ENCODE measurements at places on chromosomes 5 and 9.

DNA sequence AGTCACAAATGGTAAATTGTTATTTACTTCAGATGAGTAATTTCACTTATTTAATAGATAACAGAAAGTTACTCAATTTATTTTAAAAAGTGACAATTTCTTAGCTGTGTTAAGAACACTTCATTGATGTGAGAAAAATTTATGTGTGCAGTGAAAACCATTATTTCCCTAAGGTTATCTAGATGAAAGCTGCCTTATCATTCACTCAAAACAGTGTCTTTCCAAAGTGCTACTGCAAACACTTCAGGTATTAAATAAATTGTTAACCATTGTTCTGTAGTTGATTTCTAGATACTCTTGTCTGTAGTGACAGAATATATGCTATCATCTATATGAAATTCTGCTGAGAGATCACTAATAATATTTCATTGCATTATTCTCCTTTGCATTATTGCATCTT is 33.5 kb upstream of the PRDM9 start:
- no peak for DNase-seq

DNA sequence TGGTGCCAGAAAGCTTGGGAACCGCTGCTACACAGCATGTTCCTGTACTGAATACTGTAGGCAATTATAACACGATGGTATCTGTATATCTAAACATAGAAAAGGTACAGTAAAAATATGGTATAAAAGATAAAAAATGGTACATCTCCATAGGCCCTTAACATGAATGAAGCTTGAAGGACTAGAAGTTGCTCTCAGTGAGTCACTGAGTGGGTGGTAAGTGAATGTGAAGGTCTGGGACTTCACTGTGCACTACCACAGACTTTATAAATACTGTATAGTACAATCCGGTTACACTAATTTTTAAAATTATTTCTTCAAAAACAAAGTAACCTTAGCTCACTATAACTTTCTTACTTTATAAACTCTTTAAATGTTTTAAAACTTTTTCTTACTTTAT is 819.9 kb upstream of the GRAMD2B start:
- no peak for DNase-seq

DNA sequence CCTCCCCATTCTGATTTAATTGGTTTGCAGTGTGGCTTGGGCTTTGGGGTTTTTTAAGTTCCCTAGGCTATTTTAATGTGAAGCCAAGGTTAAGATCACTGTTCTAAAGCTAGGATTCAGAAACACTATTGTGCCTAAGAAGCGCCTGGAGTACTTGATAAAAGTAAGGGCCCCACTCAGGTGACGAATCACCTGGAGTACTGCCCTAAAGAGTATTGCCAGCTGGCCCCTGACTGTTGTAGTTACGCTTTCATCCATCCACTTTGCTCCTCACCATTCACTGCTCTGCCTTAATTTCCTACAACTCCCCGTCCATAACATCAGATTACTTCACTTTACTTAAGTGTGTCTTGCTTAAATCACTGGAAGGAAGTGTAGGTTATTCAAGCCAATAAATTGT is 119.3 kb downstream of the CD180 start:
- no peak for DNase-seq

DNA sequence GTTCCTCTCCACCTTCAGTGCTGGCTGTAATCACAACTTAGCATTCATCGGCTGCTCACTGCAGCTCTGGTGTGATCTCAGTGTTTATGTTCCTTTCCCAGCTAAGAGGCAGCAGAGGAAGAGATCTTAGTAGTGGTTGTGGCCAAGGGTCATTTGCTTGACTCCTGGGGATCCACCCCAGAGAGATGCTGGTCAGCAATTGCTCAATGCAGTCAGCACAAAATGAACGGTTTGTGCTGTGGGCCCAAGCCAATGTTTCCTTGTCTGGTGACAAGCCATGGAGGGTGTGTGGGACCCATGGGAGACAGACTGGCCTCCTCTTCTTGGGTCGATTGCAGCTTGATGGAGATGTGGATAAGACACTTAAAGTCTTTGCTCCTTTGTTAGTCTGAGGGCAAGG is 16.1 kb upstream of the FRMD3 start:
- DNase-seq: no peak

DNA sequence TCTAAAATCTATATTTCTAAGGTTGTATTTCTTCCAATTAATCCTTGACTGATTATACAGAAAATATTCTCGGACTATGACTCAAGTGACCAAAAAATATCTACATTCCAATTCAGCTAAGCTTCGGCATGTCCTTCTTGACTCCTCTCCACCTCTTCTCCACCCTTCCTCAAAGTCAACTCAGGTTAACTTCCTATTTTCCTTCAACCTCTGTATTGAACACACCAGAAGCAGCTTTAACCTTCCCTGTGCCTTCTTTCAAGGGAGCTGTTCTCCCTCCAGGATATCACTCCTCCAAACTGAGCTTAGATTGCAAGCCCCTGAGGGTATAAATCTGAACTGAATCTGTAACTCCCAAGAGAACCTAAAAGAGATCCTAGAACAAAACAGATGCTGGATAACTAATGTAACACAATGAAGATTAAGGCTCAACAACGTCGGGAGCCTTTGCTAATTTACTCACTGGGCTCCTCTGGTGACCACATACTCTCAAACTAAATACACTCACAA is 1.1 kb downstream of the SLCO4C1 start:
- no peak for DNase-seq

GRCh38 chr5:81226949-81227348 is 6.2 kb upstream of the CKMT2 start:
- no peak for DNase-seq

DNA sequence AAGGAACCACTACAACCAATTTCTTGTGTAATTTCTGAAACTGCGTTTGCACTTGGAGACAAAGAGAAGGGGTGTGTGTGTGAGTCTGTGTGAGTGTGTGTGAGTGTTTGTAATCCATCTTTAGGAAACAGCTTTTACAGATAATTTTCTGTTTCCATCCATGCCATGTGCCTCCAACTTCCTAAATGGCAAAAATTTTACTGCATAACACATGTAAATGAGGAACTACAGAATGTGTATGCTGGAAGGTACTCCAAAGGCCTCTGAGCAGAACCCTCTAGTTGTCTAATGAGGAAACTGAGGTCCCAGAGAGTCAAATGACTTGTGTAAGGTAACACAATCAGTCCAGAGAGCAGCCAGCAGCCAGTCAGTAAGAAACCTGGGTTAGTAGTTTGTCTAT is 20.8 kb downstream of the MAMDC2 start:
- no peak for DNase-seq

All from NCI-H187 (cell line).